ENCODE measurements at places on chromosomes 16 and 17.

DNA sequence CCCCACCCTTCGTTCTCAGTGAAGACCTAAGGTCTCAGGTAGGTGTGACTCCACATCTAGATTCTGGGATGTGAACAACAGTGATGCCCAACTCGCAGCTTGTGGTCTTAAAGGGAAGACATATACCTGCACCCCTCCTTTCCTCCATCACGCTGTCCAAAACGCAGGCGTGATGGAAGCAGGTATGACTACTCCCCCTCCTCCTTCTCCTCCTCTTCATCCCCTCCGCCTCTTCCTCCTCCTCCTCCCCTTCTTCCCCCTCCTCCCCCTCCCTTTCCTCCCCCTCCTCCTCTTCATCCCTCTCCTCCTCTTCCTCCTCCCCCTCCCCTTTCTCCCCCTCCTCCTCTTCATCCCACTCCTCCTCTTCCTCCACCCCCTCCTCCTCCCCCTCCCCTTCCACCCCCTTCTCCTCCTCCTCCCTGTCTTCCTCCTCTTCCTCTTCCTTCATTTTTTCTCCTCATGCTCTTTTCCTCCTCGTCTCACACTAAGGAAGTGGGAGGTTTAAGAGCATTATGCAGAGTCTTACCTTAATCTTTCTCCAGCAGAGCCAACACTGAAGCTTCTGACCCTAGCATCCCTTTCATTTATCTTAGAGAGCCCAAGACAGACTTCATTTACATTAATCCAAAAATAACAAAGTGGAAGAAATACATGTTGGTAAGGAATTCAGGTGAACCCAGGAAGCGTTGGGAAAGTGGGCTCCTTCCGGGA is 352.5 kb downstream of the FOXL1 start:
- no peak for DNase-seq

- no peak for DNase-seq
Observed at GRCh38 chr17:74633326-74633725, 9.8 kb upstream of the CD300E start.

GRCh38 chr17:9456330-9456729 is 119.3 kb downstream of the STX8 start:
- DNase-seq: no peak

GRCh38 chr17:78653382-78653781 is 76.2 kb upstream of the DNAH17 start:
- no peak for DNase-seq

GRCh38 chr16:87417528-87417910 is 25.4 kb downstream of the MAP1LC3B start:
- DNase-seq: no peak

DNA sequence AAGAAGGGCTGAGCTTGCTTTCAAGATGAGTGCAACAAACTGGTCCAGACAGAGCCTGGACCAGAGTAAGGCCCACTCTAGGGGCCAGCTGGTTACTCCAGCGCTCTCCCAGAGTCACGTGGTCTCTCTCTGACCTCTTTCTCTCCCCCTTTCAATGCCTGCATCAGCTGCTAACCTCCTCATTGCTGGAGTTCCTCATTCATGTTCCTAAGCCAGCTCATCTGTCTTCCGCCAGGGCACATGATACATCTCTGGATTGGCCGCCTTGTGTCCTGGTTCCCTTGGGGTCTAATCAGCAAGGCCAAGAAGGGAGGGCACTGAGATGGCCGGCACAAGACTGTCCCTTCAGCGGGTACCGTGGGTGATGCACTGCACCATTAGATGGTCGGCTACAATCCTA is 26.9 kb upstream of the ZFP90 start:
- DNase-seq: no peak

DNA sequence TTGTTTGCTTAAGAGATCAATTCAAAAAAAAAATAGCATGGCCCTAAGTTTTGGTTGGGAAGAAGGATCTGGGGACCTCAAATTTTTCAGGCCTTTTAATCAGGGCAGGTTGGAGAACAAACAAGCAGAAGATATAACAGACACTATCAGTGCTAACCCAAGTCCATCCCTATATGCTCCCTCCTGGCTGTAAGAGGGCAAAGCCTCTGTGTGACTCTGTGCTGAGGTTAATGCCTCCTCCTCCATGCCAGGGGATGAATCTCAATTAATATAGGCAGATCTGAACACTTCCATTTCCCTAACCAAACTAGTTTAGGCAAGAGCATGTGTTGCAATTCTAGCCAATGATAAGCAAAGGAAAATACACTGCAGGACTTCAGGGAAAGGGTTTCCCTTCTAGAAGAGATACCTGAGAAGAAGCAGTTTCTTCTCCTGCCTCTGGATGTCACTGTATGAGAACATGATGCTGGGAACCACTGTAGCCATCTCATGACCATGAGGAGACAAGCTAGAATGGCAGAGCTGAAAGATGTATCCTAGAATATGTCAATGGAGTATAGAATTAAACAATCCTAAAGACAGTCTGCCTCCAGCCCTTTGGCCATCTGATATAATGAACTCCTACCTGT is 76.0 kb downstream of the CHD9NB start:
- no peak for DNase-seq

- no peak for DNase-seq
Observed at GRCh38 chr17:37305406-37305905, 70.3 kb upstream of the C17orf78 start.

DNA sequence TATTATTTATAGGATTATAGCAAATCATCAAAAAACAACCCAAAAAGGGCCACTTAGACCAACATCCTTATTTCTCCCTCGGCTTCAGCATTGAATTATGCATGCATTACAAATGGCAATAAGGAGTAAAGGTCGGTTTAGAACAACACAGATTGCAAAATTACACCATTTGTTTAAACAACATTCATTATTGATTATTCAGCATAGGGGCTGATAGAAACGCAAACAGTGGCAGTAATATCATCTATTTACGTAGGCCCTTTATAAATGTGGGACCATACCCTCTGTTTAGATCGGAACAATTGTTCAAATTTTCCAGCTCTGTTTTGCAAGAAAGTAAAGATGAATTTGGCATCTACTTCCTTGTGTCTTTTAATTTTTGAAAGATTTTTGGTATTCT is 153.3 kb downstream of the WWOX start:
- no peak for DNase-seq

- DNase-seq: no peak
Observed at GRCh38 chr16:75260851-75261589, 9.6 kb upstream of the BCAR1 start.

- no peak for DNase-seq
Observed at GRCh38 chr16:66923247-66923731, 2.0 kb downstream of the RRAD start.

DNA sequence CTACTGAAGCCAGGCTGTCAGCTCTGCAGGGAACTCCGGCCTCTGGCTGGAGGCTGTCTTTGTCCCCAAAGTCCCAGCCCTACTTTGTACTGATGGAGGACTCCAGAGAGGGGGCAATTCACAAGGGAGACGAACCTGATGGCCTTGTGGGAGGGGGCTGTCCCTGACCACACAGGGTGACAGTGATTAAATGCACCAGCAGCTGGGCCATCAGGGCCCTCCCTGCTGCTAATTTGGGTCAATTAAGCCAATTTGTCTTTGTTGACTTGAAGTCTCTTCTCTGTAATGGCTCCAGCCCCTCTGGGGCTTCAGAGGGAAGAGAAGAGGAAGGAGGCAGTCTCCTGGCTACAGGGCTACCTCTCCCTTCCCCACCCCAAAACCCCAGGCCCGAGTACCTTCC is 22.0 kb downstream of the TMEM132E start:
- DNase-seq: no peak

GRCh38 chr16:27268376-27269299 is at the start of gene NSMCE1:
NSMCE1 (minus strand) TSS chr16:27268772; CDS start chr16:27257570, 11,202 bp downstream.
- peak; percentile 97 for DNase-seq

GRCh38 chr17:2948721-2949468 is 114.5 kb downstream of the OR1D5 start:
- no peak for DNase-seq

GRCh38 chr16:90020838-90021382 is 1.7 kb upstream of the DBNDD1 start:
- no peak for DNase-seq

- no peak for DNase-seq
Observed at GRCh38 chr17:58184308-58184985, 8.1 kb upstream of the EPX start.

GRCh38 chr16:68910051-68910450 is 66.7 kb downstream of the TANGO6 start:
- DNase-seq: no peak

DNA sequence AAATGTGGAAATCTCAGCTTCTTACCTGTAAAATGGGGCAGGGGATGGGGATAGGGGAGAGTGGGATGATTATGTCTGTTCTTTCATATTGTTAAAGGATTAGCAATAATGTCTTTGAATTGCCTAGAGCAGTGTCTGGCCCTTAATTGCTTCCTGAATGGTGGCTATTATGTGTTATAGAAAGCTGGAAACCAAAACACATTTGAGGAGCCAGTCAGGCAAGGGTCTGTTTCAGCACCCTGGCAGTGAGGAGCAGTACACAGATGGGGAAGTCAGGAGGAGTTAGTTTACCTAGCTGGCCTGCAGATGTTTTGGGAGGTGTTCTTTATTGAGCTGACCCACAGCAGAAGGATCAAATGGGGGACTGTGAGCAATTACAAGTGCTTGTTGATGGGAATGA is 63.0 kb downstream of the NUP93 start:
- DNase-seq: no peak

GRCh38 chr17:27504188-27504995 is 48.1 kb downstream of the KSR1 start:
- no peak for DNase-seq

GRCh38 chr17:2302778-2303203 is 794 bp downstream of the SMG6 start:
- peak; percentile 12 for DNase-seq

DNA sequence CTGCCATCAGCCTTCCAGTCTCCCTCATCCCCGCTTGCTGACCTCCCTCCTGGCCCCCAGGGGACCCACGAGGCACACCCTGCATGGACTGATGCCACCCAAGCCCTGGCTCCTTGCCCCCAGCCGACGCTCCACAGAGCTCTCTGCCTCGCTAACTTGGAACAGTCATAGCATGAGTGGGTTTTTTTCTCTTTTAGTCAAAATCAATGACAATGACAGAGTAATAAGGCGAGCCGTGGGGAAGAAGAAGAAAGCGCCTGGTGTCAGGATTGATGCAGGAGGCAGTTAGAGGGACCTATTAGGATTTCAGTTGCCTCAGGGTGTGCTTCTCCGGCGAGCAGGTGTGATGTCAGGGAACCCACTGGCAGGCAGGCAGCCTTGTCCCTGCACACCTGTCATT is 176.3 kb upstream of the TNRC6C start:
- DNase-seq: no peak

DNA sequence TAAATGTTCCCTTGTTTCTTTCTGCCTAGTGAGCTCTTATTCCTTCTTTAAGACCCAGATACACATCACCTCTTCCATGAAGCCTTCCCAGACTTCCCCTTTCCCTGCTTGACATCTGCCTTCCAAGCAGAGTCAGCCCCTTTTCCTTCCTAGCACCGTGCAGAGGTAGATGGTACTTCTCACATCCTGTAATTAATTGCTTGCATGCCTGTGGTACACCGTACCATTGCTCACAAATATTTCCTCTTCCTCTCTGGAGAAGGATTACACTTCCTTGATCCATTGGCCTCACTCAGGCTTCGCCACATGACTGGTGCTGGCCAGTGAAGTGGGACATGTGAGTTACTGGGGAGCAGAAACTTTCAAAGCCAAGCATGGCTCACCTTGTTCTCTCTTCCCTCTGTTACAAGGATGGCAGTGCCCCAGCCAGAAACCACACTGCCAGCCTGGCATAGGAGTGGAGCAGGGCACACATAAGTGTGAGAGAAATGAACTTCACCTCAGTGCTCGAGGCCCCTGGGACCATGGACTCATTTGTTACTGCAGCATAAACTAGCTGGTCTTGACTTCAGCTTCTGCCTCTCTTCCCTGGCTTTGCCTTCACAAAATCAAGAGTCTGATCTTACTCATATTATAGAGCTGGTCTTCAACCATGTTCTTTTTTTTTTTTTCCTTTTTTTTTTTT is 44.0 kb downstream of the SOST start:
- no peak for DNase-seq

GRCh38 chr17:46266656-46267544 is 28.0 kb upstream of the LRRC37A start:
- DNase-seq: peak; percentile 58

GRCh38 chr16:3971261-3971660 is 90.7 kb upstream of the CREBBP start:
- DNase-seq: no peak

DNA sequence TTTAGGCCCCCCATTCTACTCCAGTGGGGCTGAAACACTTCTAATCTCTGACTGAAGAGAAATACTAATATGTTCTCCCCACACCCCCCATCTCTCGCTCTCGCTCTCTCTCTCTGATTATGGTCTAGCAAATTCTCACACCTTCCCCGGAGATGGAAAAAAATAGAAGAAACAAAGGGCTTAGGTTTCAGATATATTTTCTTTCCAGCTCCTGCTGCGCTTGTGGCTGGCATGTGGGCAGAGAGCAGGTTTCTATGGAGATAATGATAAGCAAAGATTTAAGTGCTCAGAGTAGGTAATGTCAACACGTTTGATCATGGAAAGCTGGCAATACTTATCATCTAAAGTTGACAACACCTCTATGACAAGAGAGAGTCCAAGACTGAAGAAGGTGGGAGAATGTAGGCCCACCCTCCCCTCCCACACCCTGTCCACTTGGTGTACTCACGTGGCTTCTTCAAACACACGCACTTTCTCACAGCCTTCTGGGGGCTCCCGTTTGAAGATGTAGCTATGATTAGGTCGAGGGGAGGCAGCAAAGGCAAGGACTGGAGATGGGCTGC is 8.0 kb upstream of the SLC35B1 start:
- no peak for DNase-seq

GRCh38 chr16:84443166-84443802 is 61.2 kb downstream of the MEAK7 start:
- DNase-seq: no peak
